ENCODE measurements at places on chromosomes 7 and 10. TPM values are rescaled to one million over a fixed set of nuclear protein-coding genes. Genes with fewer than 3 reads are reported as not detected.

KRIT1 gene
- total RNA-seq, result 130 TPM

ZNF239 gene
- total RNA-seq, result 19.4 TPM

CCL24 gene
- total RNA-seq, result not detected

PLAU gene
- 0.94 TPM for total RNA-seq

DRGX gene
- total RNA-seq, result not detected

NODAL gene
- total RNA-seq, result 3.1 TPM

TMEM213 gene
- total RNA-seq, result not detected

TYSND1 gene
- total RNA-seq, result 11.6 TPM

SEC61A2 gene
- total RNA-seq, result 65.4 TPM

Measured in parietal lobe (tissue), 2 donors.